ENCODE measurements at places on chromosomes 2 and 18.
A peak's percentile ranks its signal among the peaks of the same experiment; 100 is the strongest.

DNA sequence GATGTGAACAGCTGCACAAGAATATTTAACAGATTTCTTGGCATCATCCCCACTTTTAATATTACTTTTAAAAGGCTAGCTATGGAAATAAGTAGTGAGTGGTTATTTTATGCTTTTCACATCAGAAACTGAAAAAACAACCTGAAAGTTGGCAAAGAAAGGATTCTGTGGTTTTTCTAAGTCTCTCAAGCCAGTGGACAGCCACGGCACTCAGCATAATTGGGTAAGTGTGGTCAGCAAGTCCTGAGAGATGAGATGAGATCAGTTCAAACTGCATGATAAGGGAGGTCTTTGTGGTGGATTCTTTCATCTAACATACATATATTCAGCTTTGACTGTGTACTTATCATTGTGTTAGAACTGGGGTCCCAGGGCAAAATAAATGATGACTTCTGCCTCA is 105.2 kb downstream of the LYPD6B start:
- DNase-seq: no peak

- no peak for DNase-seq
These were observed 39.2 kb downstream of the IL1R2 start for GRCh38 chr2:102030855-102031527.

GRCh38 chr2:125746321-125747164 is 909.4 kb upstream of the GYPC start:
- DNase-seq: no peak

- DNase-seq: no peak
These were observed 37.0 kb downstream of the CD8B2 start for GRCh38 chr2:106523976-106524665.

DNA sequence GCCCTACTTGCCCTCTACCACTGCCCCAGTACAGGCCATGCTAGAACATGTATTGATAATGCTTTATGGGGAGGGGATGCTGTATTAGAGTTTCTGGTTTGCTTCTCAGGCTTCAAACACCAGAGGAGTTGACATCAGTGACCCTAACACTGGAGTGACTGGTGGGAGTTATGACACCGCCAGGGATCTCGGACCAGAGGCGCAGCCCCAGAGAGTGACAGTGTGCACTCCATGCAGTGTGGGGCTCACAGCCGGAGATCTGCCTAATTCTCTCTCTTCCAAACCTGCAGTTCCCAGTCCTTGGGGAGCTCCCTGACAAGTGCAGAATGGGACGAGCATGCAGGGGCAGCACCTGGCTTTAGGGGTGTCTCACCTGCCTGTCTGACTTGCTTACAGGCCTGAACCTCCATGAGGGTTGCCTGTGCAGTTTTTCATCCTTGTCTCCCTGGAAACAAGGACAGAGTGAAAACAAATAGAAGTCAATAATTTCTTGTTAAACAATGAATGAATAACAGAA is 244.9 kb upstream of the MYT1L start:
- no peak for DNase-seq

DNA sequence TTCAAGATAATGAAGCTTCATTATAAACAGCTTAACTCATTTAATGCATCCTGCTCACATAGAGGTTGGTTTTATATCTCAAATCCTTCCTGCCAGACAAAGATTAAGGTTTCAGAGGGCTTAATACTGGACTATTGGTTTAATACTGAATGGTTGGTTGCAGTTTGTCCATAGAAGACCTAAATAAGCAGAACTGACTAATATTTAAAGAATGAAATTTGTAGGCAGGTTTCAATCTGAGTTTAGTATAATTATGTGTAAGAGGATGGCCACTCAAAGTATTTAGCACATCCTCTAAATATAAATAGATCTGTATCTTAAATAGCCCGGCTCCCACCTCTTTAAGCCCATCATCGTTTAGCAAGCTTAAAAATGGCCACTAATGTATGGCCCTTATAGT is 92.5 kb downstream of the EPB41L5 start:
- peak; percentile 52 for DNase-seq
